ENCODE measurements at places on chromosomes 3 and 15. TPM values are rescaled to one million over a fixed set of nuclear protein-coding genes. Genes with fewer than 3 reads are reported as not detected.
A peak's percentile ranks its signal among the peaks of the same experiment; 100 is the strongest.

GRCh38 chr3:110753516-110753915 lies 318.1 kb upstream of the NECTIN3 start:
- H3K27me3 ChIP-seq, result no peaks in the 10 kb centered on the region
- H3K4me1 ChIP-seq, result no peaks in the 10 kb centered on the region
- H3K36me3 ChIP-seq, result no peaks in the 10 kb centered on the region
- no peak for DNase-seq

GRCh38 chr15:75138016-75138999 lies 63.4 kb upstream of the C15orf39 start:
- H3K27me3 ChIP-seq, result no peaks in the 10 kb centered on the region
- H3K27ac ChIP-seq, result peak overlapping the region; percentile 49
- DNase-seq, result no peak
- no peaks in the 10 kb centered on the region for H3K4me1 ChIP-seq
- H3K36me3 ChIP-seq, result no peaks in the 10 kb centered on the region

GRCh38 chr15:63354821-63355650 lies 26.6 kb downstream of the CA12 start:
- H3K27me3 ChIP-seq, result no peaks in the 10 kb centered on the region
- H3K4me1 ChIP-seq, result no peaks in the 10 kb centered on the region
- H3K36me3 ChIP-seq, result no peaks in the 10 kb centered on the region
- DNase-seq, result peak; percentile 47
- H3K27ac ChIP-seq, result no peak overlapping the region
- no peak overlapping the region for H3K4me3 ChIP-seq

The RNU5B-1 gene
- not detected for total RNA-seq

DNA sequence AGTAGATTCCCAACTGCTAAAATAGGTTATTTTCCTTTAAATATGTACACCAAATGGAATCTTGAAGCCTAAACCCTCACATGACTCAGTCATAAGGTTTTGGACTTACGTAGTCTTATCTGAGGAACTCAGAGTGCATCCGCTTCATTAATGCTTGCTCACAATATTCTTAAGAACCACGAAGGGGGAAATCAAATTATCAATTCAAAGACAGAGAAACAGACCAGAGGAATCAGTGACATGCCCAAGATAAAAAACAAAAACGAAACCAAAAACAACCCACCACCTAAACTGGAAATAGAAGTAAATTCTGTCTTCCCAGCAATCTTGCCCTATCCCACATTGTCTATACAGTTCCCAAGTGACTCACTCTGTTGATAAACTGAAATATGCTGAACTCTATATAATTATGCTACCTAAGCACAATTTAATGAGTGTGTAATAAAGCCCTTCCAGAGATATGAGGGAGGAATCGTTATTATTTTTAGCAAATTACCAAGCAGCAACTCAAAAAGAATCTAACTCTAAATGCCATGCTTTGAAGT lies 135.4 kb upstream of the CBLB start:
- H3K36me3 ChIP-seq, result no peaks in the 10 kb centered on the region
- H3K4me3 ChIP-seq, result no peak overlapping the region
- DNase-seq, result no peak
- H3K27me3 ChIP-seq, result no peaks in the 10 kb centered on the region
- no peaks in the 10 kb centered on the region for H3K4me1 ChIP-seq

DNA sequence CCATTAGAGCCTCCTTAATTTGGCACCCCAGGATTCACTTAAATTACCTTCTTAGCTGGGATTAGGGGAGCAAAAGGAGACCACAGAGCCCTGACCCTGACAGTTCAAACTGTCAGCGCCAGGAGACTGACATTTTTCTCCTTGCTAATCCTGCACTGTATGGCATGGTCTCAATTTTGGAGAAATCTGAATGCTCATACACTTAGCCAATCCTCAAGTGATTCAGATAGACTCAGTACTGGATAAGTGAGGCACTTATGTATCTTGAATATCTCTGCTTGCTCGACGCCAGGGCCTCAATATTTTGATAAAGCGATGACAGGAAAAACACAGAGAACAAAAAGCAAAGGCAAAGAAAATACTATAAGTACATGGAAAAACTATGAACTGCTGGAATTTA lies 375.9 kb upstream of the WNT5A start:
- H3K27me3 ChIP-seq, result no peaks in the 10 kb centered on the region
- no peaks in the 10 kb centered on the region for H3K36me3 ChIP-seq
- H3K4me1 ChIP-seq, result no peaks in the 10 kb centered on the region
- H3K27ac ChIP-seq, result no peak overlapping the region
- H3K4me3 ChIP-seq, result no peak overlapping the region
- DNase-seq, result no peak

The CHRNA5 gene
- total RNA-seq, result 0.30 TPM

DNA sequence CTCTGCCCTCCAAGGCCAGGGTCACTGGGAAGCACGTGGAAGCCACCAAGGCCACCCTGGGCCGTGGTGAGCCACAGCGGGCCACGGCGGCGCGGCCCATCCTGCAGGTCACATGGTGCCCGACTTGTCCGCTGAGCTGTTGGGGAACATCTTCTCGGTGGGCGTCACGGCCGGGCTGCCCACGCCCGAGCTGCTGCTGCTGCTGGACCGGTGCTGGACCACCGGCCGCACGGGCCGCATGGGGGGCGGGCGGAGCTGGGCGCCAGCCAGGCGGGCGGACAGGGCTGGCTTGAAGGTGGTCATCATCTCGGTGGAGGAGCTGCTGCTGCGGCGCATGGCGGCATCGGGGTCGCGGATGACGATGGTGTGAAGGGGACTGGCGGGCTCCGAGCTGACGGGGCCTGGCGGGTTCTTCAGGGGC lies 22.1 kb upstream of the RAD18 start:
- no peak overlapping the region for H3K4me3 ChIP-seq
- peak; percentile 83 for DNase-seq
- no peaks in the 10 kb centered on the region for H3K36me3 ChIP-seq
- H3K27me3 ChIP-seq, result no peaks in the 10 kb centered on the region

The ZPLD1 gene
- total RNA-seq, result not detected

The COLQ gene
- 3.2 TPM for total RNA-seq

The FAH gene
- 38.8 TPM for total RNA-seq

- H3K4me1 ChIP-seq, result peaks cover 3% of the 10 kb centered on the region
- H3K36me3 ChIP-seq, result no peaks in the 10 kb centered on the region
- H3K4me3 ChIP-seq, result no peak overlapping the region
These were observed 35.4 kb upstream of the SPRED1 start for GRCh38 chr15:38217191-38217595.

The SLC28A2 gene
- not detected for total RNA-seq

The RASL12 gene
- 33.3 TPM for total RNA-seq

The DLEC1 gene
- 6.8 TPM for total RNA-seq

- H3K36me3 ChIP-seq, result no peaks in the 10 kb centered on the region
- H3K27ac ChIP-seq, result peak overlapping the region; percentile 95
- H3K27me3 ChIP-seq, result no peaks in the 10 kb centered on the region
- no peak for DNase-seq
These were observed 48.9 kb downstream of the TMEM44 start for GRCh38 chr3:194584320-194584776.

GRCh38 chr3:53708001-53708621 lies 138.1 kb downstream of the CHDH start:
- peaks cover 36% of the 10 kb centered on the region for H3K4me1 ChIP-seq
- peak overlapping the region; percentile 38 for H3K27ac ChIP-seq
- peak; percentile 46 for DNase-seq
- H3K27me3 ChIP-seq, result no peaks in the 10 kb centered on the region
- H3K36me3 ChIP-seq, result peaks cover 3% of the 10 kb centered on the region

The CCDC50 gene
- total RNA-seq, result 58.1 TPM

DNA sequence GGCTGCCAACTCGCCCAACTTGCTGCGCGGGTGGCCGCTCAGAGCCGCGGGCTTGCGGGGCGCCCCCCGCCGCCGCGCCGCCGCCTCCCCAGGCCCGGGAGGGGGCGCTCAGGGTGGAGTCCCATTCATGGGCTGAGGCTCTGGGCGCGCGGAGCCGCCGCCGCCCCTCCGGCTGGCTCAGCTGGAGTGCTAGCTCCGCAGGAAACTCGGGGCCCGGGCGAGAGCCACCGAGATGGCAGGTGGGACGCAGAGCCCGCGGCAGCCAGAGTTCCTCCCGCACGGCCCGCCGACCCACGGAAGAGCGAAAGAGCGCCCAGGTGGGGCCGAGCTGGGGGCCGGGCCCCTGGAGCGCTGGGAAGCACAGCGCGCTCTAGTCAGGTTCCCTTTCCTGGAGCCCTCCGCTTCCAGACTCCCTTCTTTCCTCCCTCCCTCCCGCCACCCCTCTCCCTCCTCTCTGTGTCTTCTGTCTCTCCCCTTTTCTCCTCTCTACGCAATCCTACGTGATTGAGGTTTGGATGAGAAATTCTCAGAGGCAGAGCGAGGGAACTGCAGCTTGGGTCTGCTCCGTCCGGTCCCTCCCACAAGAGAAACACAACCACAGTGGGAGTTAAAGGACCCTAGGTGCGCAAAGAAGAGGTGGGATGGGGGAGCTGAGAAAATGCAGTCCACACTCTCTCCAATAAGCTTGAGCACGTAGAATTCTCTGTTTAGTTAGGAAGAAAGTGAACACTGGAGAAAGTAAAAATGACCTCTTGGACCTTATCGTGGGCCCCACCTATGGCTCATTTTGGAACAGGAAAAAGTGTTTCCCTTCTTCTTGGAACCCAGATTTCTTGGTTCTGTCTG lies 317.3 kb downstream of the FGF12 start:
- H3K27ac ChIP-seq, result peak overlapping the region; percentile 79
- H3K36me3 ChIP-seq, result no peaks in the 10 kb centered on the region
- no peak for DNase-seq

The MYH15 gene
- total RNA-seq, result 7.3 TPM

- H3K27ac ChIP-seq, result no peak overlapping the region
- peaks cover 14% of the 10 kb centered on the region for H3K4me1 ChIP-seq
- H3K36me3 ChIP-seq, result no peaks in the 10 kb centered on the region
- no peak for DNase-seq
- H3K27me3 ChIP-seq, result no peaks in the 10 kb centered on the region
These were observed 15.4 kb downstream of the ALPK3 start for GRCh38 chr15:84832448-84833040.

DNA sequence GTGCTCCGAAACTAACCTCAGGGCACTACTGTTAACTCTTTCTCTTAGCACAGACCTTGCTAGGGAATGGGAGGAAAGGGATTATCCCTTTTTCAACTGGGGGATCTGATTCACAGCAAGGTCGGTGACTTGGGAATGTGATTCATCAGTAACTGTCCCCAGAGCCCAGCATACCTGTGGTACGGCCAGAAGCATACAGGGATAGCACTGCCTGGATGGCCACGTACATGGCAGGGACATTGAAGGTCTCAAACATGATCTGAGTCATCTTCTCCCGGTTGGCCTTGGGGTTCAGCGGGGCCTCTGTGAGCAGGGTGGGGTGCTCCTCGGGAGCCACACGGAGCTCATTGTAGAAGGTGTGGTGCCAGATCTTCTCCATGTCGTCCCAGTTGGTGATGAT lies 2.3 kb downstream of the ACTC1 start:
- DNase-seq, result no peak
- H3K27me3 ChIP-seq, result no peaks in the 10 kb centered on the region
- no peaks in the 10 kb centered on the region for H3K4me1 ChIP-seq
- no peak overlapping the region for H3K27ac ChIP-seq

The TNFAIP8L3 gene
- 7.9 TPM for total RNA-seq
